Activated gamma-delta T cell treated with anti-CD3 and anti-CD28 coated beads, Interleukin-2, amount 50 U/mL, for 16 hours (primary cell): ENCODE measurements at places on chromosomes 1 and 21.

DNA sequence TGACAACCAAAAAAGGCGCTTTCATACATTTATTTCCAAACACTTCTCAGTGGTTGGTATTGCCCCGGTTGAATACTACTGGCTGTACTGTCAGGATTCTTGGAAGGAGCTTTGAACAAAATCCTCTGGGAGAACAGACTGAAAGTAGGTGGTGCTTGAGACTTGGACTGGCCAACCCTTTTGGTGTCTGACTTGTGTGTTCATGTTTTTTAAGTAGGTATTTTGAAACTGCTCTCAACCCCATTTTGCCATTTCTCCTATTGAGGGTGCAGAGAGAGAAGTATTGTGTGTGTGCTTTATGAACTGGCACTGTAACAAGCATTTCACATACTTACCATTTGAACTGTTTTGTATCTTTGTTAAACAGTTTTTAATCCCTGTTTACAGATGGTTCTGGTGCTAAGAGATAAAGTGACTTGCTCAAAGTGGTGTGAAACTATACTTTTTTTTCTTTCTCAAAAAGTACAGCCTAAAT lies 21.2 kb downstream of the ARID1A start:
- DNase-seq, result no peak

- DNase-seq, result no peak
Observed at GRCh38 chr1:14677292-14677971, 78.9 kb downstream of the KAZN start.

GRCh38 chr1:36108314-36108713 lies 16.7 kb downstream of the COL8A2 start:
- no peak for DNase-seq

DNA sequence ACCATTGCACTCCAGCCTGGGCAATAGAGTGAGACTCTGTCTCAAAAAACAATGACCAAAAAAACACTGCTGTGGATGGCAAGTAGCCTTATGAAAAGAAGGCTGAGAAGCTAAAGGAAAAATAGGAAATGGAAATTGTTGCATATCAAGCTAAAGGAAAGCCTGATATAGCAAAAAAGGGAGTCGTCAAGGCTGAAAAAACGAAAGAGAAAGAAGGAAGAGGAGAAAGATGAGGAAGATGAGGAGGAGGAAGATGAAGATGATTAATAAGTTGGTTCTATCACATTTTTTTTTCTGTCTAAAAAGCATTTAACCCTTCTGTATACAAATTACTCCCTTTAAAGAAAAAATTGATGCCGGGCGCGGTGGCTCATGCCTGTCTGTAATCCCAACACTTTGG lies 10.2 kb upstream of the PRDX1 start:
- no peak for DNase-seq

GRCh38 chr1:23035823-23036452 lies 16.7 kb downstream of the KDM1A start:
- DNase-seq, result no peak

DNA sequence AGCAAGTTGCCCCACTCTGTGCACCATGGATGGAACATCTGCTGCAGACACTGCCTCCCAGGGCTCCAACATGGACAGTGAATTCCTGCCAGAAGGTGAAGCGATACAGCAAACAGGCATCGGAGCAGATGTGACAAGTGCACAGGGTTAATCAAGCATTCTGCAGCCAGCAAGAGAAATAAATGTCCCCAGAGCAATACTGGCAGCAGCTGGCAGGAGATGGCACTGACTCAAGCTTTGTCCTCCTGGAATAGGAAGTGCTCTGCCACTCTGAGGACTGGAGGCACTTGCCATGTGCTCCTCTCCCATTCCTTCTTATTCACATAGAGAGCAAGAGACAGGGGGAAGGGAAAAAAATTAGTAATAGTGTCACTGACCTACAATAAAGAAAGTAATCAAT lies 402.7 kb upstream of the DAB1 start:
- DNase-seq, result no peak

- no peak for DNase-seq
Observed at GRCh38 chr1:152013664-152014237, 20.1 kb upstream of the S100A10 start.

DNA sequence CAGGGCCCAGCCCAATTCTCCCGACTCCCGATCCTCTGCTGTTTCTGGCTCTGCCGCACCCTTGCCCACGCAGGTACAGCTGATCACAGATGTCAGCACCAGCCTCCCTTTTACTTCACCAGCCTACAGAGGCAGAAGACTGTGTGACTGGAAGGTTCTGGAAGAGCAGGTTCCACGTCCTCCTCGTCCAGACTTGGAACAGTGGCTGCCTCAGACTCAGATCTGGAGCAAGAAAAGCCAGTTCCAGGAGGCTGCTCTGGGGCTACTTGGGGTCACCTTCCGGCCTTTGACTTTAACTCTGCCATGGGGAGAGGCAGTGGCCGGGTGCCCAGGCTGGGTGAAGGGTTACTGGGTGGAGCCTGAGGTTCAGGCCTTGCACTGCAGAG lies 16.1 kb upstream of the KLHDC7A start:
- DNase-seq, result no peak

GRCh38 chr1:170749959-170750358 lies 86.0 kb downstream of the PRRX1 start:
- DNase-seq, result no peak

DNA sequence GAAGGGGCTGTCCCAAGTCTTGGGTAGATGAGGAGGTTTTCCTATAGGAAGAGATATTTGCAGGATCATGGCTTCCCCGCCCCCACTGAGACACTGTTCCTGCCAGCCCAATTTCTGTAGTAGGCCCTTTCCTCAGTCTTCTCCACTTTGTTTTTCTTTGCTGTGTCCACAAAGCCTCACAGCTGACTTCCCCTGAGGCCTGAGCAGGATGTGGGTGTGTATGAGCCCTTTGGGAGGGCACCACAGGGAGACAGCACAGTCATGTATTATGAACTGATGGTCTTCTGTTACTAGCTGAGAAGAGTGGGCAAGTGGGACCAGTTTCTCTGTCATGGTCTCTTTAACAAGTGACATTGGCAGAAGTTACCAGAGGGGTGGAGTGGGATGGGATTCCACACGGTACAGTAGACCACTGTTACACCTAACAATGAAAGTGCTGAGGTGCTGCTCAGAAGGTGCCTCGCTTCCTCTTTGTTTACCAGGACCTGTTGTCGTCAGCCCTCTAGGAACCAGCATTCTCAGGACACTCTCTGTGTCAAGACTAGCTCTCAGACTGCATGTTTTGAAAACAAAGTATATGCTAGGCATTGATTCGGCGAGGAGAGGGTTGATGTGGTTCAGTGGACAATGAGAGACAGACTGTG lies 253.8 kb upstream of the HOOK1 start:
- no peak for DNase-seq

GRCh38 chr1:175841738-175842187 lies 98.4 kb upstream of the TNR start:
- DNase-seq, result no peak

- no peak for DNase-seq
Observed at GRCh38 chr1:203627851-203628200, 1.2 kb downstream of the ATP2B4 start.
